Aorta (tissue), 5 donors: ENCODE measurements at places on chromosomes 1 and 21.

- DNase-seq: peak; percentile 82
Measured at GRCh38 chr21:38993561-38993960, 187.8 kb downstream of the ETS2 start.

DNA sequence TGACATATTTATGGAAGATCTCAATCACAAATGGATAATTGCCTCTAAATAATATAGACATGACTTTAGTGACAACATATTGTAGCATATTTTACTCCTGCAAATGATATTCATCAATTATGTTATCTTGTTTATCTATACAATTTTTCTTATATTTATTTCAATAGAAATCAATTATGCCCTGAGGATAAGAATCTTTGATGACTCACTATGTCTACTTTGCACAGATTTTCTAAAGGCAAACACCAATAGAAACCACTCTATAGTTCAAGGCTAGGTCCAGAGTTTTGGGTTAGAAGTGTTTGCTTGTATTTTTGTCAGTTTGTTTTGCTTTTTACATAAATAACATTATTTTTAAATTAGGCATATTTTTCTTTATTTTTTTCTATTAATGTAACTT is 879.0 kb downstream of the LTN1 start:
- DNase-seq: no peak

DNA sequence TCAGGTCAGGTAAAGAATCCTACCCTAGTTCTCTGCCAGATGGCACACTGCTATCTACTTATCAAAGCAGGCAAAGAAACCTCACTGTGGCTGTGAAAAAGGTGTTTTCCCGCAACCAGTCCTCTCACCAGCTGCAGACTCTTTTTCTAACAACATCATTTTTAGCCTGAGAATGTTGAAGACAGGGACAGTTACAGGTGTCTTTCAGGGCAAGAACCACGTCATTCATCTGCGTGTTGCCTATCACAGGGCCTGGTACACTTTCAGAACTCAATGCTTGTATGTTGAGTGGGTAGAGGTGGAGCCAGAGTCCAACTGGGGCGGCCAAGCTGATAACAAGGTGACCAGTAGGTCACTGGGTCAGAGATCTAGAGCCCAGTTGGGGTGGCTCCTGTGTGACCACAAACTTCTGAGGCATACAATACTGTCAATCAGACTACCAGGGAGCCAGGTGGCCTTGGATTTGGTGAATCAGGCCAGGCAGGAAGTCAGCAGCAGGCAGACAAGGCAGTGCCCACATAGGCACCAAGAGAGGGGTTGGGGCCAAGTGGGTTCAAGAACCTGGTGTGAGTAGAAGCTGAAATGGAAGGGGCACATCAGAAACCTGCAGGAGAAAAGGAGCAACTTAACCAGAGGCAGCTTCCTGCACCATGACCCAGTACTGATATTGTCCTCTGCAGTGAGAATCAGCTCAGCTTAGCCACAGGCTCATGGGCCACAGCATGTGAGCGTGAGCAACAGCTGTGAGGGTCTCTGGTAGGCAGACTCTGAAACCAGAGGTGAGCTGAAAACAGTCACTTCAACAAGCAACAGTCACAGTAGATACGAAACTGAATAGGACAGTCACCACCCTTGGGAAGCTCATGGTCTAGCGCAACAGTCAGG is 123.6 kb downstream of the DTL start:
- no peak for DNase-seq

DNA sequence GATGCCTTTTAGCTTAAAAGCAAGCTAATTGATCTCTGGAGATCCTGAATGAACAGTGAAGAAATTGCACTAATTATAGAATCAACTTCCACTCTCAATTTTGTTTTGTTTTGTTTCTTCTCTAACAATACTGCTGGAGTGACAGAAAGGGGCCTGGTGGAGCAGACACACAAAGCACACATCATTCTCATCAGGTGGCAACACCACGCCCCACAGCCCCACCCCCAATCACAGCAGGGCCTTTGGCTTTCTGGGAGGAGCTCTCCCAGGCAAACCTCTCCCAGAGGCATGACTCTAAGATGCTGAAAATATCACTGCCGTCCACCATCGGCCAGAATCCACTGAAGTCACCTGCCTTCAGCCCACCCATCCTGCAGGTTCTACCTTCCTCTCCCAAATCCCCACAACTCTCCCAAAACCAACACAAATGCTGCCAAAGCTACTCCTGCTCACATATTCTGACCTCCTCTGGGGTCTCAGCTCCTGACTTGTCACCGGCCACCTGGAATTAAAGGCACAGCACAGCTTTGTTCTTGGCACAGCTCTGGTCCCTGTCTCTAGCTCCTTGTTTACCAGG is 120.7 kb downstream of the GRIK3 start:
- DNase-seq: no peak

GRCh38 chr21:31264574-31264973 is 79.5 kb downstream of the TIAM1 start:
- DNase-seq: no peak

- DNase-seq: no peak
Measured at GRCh38 chr1:87148661-87149060, 180.0 kb upstream of the LMO4 start.

DNA sequence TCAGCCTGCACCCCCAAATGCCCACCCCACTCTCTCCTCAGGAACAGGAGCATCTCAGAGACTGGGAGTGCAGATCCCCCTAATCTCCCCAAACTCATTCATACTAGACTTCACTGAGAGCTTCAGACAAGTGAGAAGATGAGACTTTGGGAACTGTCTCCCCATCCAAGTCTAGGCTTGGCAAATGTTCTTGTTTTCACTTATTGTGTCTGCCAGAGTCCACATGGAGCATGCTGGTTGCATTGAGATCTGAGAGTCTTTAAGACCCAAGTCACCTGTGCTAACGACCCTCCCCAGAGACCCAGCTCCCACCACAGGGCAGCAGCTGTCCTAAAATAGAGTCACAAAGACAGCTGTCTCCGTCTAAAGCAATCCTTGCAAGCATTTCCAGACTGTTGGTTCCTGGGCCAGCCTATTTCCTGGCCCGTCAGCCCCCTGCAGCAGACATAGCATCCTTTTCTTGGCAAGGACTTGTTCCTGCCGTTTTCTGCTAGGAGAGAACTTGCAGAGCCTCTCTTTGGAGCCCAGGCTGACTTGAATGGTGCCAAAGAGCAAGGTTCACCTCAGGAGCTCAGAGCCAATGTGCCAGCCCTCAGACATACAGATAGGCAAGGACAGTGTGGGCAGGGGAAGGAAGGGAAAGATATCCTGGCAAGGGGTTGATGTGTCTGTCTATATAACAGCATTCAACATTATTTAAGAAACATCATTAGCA is 1.9 kb upstream of the CNTN2 start:
- no peak for DNase-seq

- DNase-seq: no peak
Measured at GRCh38 chr1:230808281-230808872, 59.9 kb downstream of the C1orf198 start.

- no peak for DNase-seq
Measured at GRCh38 chr1:174894117-174894762, 105.5 kb upstream of the CACYBP start.

GRCh38 chr1:154607106-154607608 is 829 bp downstream of the ADAR start:
- no peak for DNase-seq

DNA sequence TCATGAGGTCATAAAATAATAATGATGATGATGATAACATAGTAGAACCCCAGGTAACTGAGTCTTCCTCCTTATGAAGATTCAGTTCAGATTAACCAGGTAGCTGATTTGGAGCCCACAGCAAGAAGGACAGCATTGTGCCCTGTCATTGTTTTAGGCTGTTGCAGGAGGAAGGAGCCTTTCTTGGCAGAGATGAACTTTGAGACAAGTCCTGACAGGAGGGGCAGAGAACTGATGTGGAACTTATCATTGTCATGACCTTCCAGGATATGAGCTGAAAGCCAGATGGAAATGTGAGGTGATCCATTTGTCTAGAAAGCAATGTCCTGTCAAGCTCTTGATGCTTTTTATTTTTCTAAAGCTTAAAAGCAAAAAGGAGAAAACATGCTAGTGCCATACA is 132.6 kb upstream of the COA6 start:
- DNase-seq: no peak
